Mesenteric fat pad (tissue), 1 donor: ENCODE measurements at places on chromosomes 13 and 19. TPM values are rescaled to one million over a fixed set of nuclear protein-coding genes. Genes with fewer than 3 reads are reported as not detected.

- DNase-seq = no peak
Observed at GRCh38 chr19:36604656-36605100, 435 bp upstream of the ZNF382 start.

CD209 gene
- 63.5 TPM for total RNA-seq

DNA sequence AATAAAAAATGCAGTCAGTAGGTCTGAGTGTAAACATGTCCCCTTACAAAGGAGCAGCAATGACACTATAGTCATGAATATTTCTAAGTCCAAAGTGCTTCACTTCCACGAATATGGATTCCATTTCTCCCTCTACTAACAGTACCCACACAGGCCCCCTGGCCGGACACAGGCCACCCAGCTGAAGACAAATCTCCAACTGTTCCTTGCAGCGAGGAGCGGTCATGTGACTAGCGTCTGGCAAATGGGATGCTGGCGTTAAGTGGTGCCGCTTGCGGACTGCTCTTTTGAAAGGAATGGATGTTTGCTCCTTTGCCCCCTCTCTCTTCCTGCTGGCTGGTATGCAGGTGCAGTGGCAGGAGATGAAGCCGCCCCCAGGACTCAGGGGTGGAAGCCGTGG is 16.2 kb downstream of the PPP1R12C start:
- DNase-seq = no peak

DNA sequence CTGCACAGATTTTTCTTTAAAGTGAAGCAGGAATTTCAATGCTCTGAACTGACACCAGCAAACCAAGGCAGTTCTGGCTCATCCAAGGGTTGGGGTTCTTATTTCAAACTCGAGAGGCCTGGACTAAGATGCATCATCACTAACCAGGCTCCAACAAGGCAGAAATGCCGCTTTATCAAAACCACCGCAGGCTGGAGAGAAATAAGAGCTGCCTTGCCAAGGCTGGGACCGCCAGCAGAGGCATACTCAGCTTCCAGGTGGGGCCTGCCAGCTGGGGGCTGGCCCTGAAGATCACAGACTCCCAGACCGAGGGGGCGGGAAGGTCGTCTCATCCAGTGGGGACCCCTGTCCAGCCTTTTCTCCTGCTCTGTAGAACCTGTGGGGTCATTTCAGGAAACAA is 37.4 kb upstream of the GAS6 start:
- peak; percentile 82 for DNase-seq

FGF9 gene
- 0.80 TPM for total RNA-seq

GRCh38 chr13:106352850-106353249 is 182.6 kb downstream of the EFNB2 start:
- no peak for DNase-seq

- DNase-seq = no peak
Observed at GRCh38 chr13:45915686-45916439, 64.3 kb upstream of the SIAH3 start.

DNA sequence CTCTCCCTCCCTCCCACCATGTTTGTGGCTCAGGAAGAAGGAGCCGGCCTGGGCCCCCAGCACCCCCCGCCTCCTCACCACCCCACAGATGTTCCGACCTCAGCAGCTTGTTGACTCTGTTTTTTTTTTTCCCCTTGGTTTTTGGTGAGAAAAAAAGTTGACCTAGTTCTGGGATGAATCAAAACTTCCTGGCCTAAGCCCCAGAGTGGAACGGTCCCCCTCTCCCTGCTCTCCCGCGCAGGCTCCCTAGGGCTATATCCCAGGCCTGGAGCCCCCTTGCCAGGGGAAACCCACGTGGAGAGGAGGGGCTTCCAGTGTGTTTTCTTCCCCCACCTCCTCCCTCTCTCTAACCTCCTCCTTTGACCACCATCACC is 4.0 kb downstream of the COL5A3 start:
- no peak for DNase-seq

GRCh38 chr19:16351133-16351809 is 26.6 kb downstream of the KLF2 start:
- DNase-seq = no peak

MCF2L gene
- 97.6 TPM for total RNA-seq

DNA sequence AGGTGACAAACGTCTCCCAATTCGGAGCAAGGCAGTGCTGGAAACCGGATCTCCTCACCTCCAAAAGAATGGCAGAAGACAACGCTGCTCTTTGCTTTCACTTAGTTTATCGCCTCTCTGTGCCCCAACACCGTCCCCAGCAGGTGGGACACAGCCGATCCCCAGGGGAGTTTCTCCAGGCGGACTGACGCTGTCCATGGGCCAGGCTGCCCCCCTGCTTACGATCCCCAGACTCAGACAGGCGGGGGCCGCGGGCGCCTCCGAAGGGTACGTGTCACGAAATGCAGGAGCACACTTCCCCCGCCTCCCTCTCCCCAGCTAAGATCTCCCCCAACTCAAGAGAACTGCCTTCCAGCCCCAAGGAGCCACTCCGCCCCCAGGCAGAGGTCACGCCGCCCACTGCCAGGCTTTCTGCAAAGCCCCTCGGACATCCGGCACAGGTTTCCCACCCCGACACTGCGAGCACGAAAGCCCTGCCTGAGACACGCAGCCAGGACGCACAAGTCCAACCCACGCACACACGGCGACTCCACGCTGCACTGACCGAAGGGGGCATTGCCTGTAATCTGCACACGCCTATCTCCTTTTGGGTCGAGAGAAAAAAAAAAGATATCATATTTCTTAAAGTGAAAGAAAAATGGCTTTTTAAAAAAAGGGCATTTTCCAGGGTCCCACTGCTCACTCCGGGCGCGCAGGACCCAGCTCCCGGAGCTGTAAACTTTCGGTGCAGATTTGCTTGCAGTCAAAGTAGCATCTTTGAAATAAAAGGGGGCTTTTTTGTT is 2.0 kb downstream of the SPRY2 start:
- DNase-seq = no peak

RNF225 gene
- not detected for total RNA-seq

- no peak for DNase-seq
Observed at GRCh38 chr19:48887861-48888612, 10.5 kb downstream of the TULP2 start.

DNA sequence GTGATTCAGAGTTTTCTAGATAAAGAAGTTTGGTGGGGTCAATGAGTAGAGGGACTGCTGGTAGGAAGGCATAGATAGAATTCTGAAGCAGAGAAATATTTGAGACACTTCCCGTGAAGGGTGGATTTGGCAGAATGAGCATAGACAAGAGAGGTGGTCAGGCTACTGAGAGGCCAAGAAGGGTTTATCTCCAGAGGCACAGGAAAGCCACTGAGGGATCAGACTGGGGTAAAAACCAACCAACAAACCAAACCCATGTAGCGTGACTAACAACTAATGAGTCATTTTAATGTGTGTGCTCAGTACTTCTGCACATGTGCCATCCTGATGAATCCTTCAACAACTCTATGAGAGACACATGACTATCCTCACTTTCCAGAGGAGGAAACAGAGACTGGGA is 60.0 kb upstream of the SERP2 start:
- no peak for DNase-seq

DNA sequence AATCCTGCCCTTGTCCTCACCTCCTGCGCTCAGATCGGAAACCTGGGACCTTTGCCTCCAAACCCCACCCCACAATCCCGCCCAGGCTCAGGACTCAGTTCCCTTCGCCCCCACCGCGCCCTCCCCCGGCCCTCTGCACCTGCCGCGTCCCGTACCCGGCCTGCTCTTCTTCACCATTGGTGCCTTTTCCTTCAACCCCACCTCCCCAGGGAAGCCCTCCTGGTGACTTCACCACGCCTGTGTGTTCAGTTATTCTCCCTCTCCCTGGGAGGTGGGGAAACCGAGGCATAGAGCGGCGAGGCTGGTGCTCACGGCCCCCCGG is 19.3 kb upstream of the TCF3 start:
- DNase-seq = no peak

GRCh38 chr13:111541345-111541744 is 220.9 kb downstream of the TEX29 start:
- DNase-seq = no peak

DNA sequence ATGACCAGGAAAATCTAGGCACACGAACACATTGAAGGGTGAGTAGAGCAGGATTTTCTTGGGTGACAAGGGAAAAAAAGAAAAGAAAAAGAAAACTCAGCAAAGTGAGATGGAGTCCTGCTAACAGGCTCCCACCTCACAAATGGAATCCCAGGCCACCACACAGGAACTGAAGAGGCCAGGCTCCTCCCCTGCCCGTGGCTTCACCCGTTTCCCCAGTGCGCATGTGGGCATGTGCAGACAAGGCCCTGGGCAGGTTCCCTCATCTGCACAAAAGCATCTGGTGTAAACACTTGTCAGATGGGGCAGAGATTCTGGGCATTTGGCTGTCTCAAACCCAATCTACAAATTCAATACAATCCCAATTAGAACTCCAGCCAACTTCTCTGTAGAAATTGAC is 24.5 kb downstream of the CFAP97D2 start:
- DNase-seq = no peak

GRCh38 chr13:100809129-100809390 is 134.5 kb upstream of the TMTC4 start:
- DNase-seq = no peak

ZNF560 gene
- 0.16 TPM for total RNA-seq

GRCh38 chr19:48964205-48965039 is 687 bp upstream of the FTL start:
- no peak for DNase-seq

GRCh38 chr19:45443462-45444317 is 20.0 kb upstream of the ERCC1 start:
- DNase-seq = peak; percentile 99

DNA sequence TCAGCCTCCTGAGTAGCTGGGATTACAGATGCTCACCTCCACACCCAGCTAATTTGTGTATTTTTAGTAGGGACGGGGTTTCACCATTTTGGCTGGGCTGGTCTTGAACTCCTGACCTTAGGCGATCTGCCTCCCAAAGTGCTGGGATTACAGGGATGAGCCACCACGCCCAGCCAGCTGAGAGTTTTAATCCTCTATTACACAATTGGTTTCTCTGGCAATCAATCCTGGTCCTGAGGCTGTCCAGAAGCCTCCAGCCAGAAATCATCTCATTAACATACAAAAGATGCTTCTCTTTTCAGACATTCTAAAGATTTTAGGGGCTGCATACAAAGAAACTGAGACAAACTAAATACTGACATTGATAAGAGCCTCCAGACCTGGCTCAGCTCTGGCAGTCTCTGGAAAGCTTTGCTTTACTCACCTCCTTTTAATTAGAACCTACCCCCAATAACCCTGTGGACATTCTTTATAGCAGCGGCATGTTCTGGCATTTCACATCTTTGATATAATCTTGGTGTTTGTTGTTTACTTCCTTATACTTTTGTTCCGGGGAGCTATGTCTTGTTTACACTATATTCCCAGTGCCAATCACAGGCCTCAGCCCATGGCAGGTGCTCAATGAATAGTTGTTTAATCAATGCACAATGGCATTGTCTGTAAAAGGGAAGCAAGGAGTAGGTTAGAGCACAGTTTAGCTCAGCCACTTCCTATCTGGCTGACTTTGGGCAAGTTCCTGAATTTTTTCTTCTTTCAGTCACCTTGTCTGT is 4.1 kb upstream of the ZNF724 start:
- DNase-seq = no peak

FSD1 gene
- total RNA-seq = not detected
